Breast epithelium (tissue), 4 donors: ENCODE measurements at places on chromosomes 12 and 14. TPM values are rescaled to one million over a fixed set of nuclear protein-coding genes. Genes with fewer than 3 reads are reported as not detected.

Gene LUM
- total RNA-seq, result 183 TPM

Gene PLCZ1
- not detected for total RNA-seq

Gene PTPN6
- total RNA-seq, result 20.3 TPM

DNA sequence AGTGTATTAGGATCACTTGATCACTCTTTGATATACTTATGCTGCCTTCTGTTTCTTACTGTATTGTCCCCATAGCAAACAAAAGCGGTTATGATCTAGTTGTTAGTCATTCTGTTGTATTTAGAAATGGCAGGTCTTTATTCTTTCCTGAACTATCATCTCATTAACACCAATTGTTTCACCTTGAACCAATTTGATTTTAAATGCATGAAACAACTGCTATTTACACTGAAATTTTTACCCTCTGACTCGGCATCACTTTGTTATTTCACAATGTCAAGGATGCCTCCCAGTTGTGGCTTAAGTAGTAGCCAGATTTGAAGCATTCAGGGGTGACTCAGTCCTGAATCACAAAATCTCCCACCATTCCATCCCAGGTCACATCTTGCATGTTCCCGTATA lies 303.5 kb downstream of the EGLN3 start:
- H3K4me3 ChIP-seq, result no peak overlapping the region
- no peaks in the 10 kb centered on the region for H3K36me3 ChIP-seq
- no peaks in the 10 kb centered on the region for H3K27me3 ChIP-seq
- DNase-seq, result no peak

Gene ADAM21
- total RNA-seq, result 0.16 TPM

DNA sequence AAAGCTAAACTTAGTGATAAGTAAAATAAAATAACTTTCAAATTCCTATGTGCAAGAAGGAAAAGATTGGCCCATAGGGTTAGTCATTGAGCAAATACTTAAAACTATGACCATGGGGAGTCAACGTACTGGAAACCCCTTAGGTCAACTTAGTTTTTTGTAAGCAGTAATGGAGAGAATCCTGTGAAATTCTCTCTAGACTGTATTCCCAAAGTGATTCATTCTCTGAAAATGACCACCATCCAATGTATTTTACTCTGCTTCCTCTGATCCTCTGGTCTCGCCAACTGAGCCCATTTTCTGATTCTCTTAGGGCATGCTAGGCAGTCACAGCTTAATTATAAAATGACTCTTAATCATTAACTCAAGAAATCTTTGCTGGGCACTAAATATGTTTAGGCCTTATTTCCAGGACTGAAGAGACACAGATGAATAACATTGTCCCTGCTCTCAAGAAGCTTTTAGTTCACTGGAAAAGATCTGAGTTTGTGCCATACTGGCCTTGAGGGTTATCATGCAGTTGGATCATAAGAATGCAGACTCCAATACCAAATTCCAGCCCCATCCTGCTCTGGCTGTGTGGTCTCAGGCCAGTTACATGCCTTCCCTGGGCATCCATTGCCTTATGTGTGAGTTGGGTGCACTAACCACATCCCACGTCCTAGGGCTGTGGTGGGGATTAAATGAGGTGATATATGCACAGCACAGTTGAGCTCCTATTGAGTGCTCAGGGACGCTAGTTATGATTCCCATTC lies 732.4 kb downstream of the AACS start:
- H3K4me3 ChIP-seq, result no peak overlapping the region

DNA sequence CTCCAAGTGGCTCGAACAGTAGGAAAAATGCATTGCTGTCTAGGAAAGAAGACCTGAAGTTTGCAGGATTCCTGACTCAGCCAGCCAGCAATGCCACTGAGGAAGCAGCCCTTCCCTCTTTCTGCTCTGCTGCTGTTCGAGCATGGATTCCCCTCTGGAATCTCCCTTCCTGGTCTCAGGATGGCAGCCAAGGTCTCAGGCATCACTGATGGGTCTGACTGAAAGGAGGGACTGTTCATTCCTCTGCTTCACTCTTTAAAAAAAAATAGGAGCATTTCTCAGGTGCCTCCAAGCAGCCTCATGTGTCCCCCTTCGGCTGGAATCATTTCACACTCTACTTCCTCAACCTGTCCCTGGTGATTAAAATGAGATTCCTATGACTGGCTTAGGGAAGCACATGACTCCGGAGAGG lies 62.4 kb downstream of the SLC15A4 start:
- no peak overlapping the region for H3K27ac ChIP-seq
- no peak for DNase-seq
- H3K36me3 ChIP-seq, result no peaks in the 10 kb centered on the region
- H3K27me3 ChIP-seq, result no peaks in the 10 kb centered on the region
- H3K4me3 ChIP-seq, result no peak overlapping the region
- no peaks in the 10 kb centered on the region for H3K4me1 ChIP-seq

DNA sequence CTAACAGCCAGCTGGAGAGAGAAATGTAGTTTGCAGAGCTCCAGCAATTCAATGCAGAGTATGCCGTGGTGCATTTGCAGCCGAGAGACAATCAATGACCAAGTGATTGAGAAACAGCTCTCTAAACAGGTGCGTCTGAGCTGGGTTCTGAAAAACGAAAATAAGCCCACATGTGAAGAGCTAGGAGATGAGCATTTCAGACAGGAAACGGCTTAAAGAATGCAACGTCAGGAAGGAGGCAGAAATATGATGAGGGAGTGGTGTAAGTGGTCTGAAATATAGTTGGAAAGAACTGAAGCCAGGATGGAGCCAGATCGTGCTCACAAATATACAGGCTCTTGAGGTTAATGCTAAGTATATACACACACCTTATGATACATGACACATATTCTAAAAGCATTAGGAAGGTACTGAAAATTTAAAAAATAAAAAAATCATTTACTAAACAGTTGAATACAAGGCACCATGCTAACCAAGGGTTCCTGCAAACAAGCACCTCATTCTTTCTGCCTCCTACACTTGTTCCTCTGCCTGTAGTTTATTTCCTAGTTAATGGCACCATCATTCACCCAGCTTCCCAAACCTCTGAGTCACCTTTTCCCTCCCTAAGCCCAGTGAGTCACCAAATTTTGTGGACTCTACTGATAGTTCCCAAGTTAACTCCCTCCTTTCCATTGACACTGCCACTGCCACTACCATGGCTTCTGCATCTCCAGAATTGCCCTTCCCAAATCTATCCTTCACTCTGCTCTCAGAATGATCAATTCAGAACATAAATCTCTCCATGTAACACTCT lies 2.3 kb upstream of the GARIN2 start:
- no peak for DNase-seq
- no peaks in the 10 kb centered on the region for H3K36me3 ChIP-seq
- peak overlapping the region; percentile 19 for H3K27ac ChIP-seq
- no peak overlapping the region for H3K4me3 ChIP-seq
- H3K27me3 ChIP-seq, result no peaks in the 10 kb centered on the region

GRCh38 chr12:164207-164606 lies 49.8 kb downstream of the SLC6A12 start:
- H3K4me1 ChIP-seq, result no peaks in the 10 kb centered on the region
- H3K36me3 ChIP-seq, result no peaks in the 10 kb centered on the region
- H3K27ac ChIP-seq, result no peak overlapping the region
- no peak for DNase-seq
- H3K27me3 ChIP-seq, result no peaks in the 10 kb centered on the region
- H3K4me3 ChIP-seq, result no peak overlapping the region

DNA sequence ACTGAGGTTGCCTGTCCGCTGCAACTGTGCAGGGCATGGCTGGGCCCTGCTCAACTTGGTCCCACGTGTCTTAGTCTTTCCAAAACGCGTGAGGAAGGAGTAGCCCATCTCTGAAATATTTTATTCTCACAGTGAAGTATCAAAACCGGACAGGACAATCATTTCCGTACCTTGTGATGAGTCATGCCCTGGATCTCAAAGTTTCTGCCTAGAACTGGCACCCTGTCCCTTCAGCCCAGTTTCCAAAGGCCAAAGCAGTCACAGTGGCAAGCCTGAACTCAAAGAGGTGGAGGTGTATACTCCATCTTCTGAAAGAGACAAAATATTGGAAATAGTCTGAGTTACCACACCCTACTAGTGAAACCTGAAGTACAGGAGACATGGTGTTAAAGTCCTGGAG lies 28.5 kb upstream of the SRGAP1 start:
- no peak for DNase-seq
- no peaks in the 10 kb centered on the region for H3K36me3 ChIP-seq
- H3K4me3 ChIP-seq, result no peak overlapping the region
- H3K4me1 ChIP-seq, result no peaks in the 10 kb centered on the region
- H3K27me3 ChIP-seq, result no peaks in the 10 kb centered on the region

DNA sequence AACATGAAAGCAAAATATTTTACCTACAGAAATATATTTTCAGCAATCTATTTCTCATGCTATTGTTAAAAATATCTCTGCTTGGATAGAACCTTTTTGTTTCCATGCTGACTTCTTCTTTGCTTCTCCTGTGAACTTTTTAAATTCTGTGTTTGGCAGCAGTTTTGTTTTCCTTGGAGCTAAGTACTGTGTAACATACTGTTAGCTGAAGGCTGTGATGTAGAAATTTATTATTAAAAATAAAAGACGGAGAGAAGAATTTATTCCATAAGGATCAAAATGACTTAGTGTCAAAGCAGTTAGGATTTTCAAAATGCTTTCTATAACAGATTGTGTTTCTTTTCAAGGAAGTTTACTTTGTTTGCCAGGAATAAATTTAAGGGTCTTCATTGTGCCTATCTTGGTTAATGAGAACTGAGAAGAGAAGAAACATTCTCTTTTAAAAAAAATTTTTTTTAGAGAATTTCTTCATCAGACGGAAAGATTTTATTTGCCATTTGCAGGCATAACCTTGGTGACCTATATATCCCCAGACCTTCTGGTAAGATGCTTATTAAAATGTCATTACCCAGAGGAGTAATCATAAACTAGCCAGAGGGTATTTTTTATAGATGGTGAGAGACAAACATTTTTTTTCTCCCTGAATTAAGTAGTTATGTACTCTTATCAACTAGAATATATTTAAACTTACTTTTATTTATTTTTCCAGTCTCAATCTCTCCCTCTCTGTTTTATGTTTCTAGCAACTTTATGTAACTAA lies 147.1 kb upstream of the SLCO1C1 start:
- DNase-seq, result no peak
- no peaks in the 10 kb centered on the region for H3K36me3 ChIP-seq
- H3K27me3 ChIP-seq, result no peaks in the 10 kb centered on the region
- no peak overlapping the region for H3K27ac ChIP-seq

Gene DPF3
- total RNA-seq, result 1.3 TPM

GRCh38 chr12:108289350-108290161 lies 49.6 kb downstream of the CMKLR1 start:
- H3K36me3 ChIP-seq, result no peaks in the 10 kb centered on the region
- peak; percentile 91 for DNase-seq
- H3K4me3 ChIP-seq, result peak overlapping the region; percentile 23
- peak overlapping the region; percentile 92 for H3K27ac ChIP-seq
- no peaks in the 10 kb centered on the region for H3K27me3 ChIP-seq
- H3K4me1 ChIP-seq, result peaks cover 8% of the 10 kb centered on the region

GRCh38 chr12:104049903-104050356 lies at the start of gene GLT8D2:
GLT8D2 (minus strand) TSS chr12:104050187; CDS start chr12:104019648, 30,539 bp downstream.
- peak within 1 kb of the TSS; percentile 73 for H3K4me3 ChIP-seq
- peak; percentile 26 for DNase-seq
- H3K4me1 ChIP-seq, result no peaks in the 10 kb centered on the region
- no peaks in the 10 kb centered on the region for H3K36me3 ChIP-seq

DNA sequence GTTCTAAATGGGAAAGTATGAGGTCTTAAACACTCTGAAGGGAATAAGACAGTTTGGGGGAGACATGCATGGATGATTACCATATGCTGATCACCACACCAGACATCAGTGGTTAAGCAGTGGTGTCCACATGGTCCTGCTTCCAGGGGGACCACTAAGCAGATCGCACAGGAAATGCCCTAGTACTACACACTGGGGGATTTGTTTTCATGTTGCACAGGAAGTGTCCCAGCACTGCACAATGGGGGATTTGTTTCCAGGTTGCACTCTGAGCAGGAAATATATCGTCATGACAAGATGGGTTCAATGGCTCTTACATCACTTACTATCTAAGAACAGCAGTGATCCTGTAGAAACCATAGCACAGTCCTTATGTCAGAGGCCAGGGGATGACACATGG lies 245.5 kb downstream of the BCL11B start:
- no peak overlapping the region for H3K4me3 ChIP-seq
- H3K4me1 ChIP-seq, result no peaks in the 10 kb centered on the region
- DNase-seq, result no peak
- H3K27me3 ChIP-seq, result no peaks in the 10 kb centered on the region
- no peak overlapping the region for H3K27ac ChIP-seq

Gene VRTN
- total RNA-seq, result not detected

DNA sequence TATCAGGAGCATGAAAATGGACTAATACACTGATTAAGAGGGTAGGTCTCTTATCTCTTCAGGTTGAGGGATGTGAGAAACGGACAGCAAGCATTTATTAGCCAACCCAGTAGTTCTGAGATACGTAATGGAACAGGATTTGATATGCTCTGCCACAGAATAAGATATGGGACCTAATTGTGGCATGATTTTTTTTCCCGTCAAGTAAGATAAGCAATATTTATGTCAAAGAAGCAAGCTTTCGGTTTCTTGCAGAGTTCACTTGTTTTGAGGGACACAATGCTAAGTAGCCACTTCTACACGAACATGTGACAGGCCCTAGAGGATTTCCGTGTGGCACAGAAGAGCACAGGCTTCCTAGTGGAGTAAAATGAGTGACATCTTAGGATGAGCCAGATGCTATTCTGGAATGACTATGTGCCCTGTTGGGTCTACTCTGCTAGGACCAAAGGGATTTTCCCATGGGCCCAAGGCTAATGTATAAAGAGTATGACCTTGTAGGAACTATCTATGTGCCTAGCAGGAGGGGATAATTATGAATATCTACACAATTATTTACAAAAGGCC lies 57.9 kb downstream of the SLC38A1 start:
- H3K4me3 ChIP-seq, result no peak overlapping the region
- H3K4me1 ChIP-seq, result no peaks in the 10 kb centered on the region
- no peaks in the 10 kb centered on the region for H3K27me3 ChIP-seq
- no peak for DNase-seq

Gene CLEC4A
- total RNA-seq, result 3.4 TPM
